Ureter (tissue), 1 donor: ENCODE measurements at places on chromosomes 1 and 21.

- no peak for DNase-seq
These were observed 220.4 kb upstream of the DEPDC1 start for GRCh38 chr1:68717330-68717729.

- DNase-seq, result no peak
These were observed 37.7 kb downstream of the RNF220 start for GRCh38 chr1:44442791-44443190.

- DNase-seq, result no peak
These were observed 4.4 kb downstream of the MAD2L2 start for GRCh38 chr1:11676386-11677103.

DNA sequence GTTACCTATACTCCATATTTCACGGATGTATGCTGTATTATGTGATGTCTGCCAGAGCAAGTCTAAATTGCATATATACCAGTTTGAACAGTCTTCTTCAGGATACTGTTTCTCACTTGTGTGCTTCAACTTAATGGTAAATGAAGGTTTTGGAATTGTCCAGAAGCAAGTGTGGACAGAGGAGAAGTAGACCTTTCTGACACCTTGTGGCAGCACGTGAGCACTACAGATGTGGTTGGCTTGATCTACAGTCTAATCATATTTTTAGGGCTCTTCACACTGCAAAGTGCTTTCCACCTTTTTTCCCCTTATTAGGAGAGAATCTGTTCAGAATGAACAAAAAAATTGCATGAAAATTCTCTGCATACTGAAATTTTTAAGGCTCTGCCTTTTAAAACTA is 10.9 kb downstream of the MORC3 start:
- no peak for DNase-seq

DNA sequence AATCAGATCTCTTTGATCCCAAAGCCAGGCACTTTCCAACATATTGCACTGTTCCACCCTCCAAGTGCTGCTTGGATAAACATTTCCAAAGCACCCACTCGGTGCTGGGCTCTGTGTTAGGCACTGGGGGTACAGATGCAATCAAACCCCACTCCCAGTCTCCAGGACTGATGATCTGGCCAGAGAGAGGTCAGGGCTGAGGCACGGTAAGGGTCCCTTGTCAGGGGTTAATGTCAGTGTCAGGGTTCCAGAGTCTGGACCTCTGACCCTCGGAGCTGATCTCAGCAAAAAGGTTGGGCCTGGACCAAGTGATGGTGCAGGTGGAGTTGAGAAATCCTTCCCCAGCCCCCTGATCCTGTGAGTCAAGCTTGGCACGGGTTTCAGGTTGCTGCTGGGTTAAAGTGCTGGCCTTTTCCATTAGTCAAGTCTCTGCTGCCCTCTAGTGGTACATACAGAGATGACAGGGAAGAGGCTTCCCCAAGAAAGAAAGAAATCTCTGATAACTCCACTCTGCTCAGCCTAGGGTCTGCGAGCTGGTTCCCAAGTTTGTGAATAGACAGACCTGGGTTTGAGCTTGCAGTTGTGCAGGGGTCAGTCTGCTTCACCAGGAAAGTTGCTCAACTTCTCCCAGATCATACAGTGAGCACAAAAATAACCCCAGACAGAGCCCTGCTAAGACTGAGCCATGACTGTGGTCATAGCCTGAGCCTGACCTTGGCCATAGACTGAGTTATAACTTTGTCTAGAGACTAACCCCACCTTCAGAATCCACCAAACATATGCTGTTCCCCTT is 74.6 kb downstream of the DMRTA2 start:
- peak; percentile 63 for DNase-seq

DNA sequence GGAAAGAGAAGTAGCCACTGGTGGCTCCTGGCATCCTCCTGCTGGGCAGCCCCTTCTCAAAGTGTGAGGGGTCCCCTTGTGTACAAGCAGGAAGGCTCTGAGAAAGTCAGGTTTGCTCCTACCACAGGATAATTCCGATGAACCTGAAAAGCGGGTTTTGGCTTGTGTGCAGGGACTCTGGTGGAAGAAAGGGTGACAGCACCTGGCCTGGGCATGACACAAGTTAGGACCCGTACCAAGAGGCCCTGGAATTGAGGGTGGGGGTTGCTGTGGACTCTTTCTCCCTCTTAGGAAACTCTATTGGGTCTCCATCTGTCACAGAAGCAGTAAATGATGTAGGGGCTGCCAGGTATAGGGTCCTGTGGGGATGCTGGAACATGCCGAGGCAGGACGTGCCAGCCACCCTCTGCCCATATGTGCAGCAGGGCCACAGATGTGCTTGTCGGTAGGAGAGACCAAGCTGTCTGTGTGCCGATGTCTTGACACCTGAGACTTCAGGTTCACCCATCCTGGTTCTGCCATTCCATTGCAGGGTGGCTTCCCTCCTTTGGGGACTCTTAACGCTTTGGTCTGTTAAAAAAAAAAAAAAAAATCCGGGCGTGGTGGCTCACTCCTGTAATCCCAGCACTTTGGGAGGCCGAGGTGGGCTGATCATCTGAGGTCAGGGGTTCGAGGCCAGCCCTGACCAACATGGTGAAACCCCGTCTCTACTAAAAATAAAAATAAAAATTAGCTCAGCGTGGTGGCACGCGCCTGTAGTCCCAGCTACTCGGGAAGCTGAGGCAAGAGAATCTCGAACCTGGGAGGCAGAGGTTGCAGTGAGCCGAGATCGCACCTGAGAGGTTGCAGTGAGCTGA is 9.8 kb downstream of the C1orf35 start:
- peak; percentile 35 for DNase-seq

DNA sequence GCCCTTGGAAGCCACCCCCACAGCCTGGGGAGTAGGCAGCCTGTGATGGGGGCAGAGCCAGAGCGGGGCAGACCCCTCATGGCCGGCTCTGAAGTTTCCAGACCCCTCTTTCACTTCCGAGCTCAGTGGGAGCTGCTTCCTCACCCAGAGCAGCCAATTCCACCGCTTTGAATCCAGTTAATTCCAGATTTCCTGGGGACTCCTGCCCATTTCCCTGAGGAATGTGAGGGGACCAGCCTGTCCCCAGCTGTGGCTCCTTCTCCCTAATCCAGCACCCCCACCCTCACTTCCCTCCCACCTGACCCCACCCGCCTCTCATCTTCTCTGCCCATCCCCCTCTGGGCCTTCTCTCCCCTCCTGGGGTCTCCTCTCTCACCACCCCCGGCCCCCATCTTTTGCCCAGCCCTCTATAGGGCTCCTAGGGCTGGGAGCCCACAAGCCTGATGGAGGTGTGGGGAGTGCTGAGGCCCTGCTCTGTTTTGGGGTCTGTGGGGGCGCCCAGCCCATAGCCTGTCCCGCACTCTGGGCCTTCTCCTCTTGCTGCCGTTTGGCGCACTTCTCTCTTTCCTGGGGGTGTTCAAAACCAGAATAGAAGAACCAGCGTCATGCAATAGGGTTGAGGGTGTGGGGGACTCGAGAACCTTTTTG is 26.2 kb upstream of the TNFRSF1B start:
- no peak for DNase-seq

- DNase-seq, result peak; percentile 35
These were observed 26.1 kb downstream of the TRPM2 start for GRCh38 chr21:44379515-44379848.

- DNase-seq, result no peak
These were observed 5.8 kb upstream of the KANK4 start for GRCh38 chr1:62325081-62325480.

- no peak for DNase-seq
These were observed 467.6 kb downstream of the RWDD3 start for GRCh38 chr1:95701450-95702173.

- peak; percentile 52 for DNase-seq
These were observed 44.6 kb downstream of the NIBAN1 start for GRCh38 chr1:184929711-184930202.

DNA sequence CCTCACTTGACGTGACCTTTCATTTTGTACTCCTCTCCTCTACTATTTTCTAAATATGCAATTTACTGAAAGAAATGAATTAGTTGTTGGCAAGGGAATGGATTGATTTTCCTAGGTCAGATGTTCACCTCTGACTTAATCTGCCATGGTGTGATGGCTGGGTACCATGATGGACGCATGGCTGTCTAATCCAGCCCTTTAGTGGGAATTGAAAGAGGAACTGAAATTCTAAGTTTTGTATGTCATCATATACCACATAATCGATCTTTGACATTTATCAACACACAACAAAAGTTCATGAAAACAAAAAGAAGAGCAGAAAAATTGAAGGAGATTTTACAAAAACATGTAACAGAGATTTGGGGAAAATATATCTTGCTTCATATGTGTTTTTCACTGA is 331.3 kb upstream of the SNX7 start:
- DNase-seq, result no peak

DNA sequence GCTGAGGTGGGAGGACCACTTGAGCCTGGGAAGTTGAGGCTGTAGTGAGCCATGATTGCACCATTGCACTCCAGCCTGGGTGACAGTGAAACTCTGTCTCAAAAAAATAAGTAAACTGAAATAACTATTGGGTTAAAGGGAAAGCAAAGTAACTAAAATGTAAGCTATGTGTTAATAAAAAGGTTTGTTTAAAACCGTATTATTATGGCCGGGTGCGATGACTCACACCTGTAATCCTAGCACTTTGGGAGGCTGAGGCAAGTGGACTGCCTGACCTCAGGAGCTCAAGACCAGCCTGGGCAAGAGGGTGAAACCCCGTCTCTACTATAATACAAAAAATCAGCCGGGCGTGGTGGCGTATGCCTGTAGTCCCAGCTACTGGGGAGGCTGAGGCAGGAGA is 27.0 kb downstream of the NVL start:
- no peak for DNase-seq

GRCh38 chr1:119587341-119587740 is 60.7 kb downstream of the ZNF697 start:
- DNase-seq, result no peak

GRCh38 chr1:226725897-226726267 is 13.2 kb downstream of the ITPKB start:
- DNase-seq, result no peak

DNA sequence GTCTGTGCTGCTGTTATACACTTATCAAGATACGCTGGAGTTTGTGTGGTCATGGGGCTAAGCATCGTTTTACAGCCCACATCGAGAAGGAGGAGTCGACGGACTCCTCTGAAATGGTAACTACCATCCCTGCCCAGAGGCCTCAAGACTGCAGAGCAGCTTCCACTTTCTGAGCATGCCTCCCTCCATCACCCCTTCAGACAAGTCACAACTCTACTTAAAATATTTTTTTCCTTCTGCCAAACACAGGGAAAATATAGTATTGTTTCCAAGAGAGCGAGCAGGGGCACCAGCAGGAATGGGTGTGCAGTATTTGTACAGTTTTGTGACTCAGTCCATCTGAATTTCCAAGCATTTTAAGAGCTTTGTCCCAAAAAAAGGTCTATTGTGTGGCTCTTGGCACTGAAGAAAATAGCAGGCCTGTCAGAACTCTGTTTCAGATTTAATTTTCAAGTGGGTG is 14.1 kb downstream of the EVA1C start:
- no peak for DNase-seq

- DNase-seq, result no peak
These were observed 286.6 kb upstream of the FMN2 start for GRCh38 chr1:239805042-239805441.

DNA sequence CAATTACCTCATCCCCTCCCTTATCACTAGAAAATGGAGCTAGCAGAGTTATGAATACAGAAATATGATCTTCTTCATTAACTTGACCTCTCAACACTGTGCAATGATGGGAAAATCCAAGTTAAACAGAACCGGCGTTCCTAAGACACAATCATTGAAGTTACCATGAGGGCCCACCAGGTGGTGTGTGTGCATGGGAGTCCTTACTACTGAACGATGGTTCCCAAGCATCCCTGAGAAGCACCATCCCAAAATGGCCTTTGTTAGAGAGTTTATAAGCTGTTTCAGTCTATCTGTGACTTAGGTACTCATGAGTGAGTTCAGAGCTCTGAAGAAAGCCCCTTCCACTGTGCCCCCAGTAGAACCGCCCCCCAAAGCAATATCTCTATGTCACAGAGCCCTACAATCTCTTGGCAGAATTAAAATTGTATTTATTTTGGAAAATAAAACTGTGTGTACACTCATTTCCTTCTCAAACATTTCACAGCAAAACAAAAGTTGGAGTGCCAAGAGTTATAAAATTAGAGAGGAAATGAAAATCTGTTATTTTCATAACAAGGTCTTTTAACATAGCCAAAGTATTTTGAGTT is 56.8 kb downstream of the PLD5 start:
- peak; percentile 45 for DNase-seq
